ELF-1 (cell line): ENCODE measurements at places on chromosomes 7 and 10.

DNA sequence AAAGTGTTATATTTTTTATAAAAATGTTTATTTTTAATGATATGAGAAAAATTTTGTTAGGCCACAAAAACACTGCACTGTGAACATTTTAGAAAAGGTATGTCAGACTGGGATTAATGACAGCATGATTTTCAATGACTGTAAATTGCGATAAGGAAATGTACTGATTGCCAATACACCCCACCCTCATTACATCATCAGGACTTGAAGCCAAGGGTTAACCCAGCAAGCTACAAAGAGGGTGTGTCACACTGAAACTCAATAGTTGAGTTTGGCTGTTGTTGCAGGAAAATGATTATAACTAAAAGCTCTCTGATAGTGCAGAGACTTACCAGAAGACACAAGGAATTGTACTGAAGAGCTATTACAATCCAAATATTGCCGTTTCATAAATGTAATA, 64.8 kb upstream of the CAPZA2 start:
- DNase-seq = no peak

GRCh38 chr7:82623812-82624211, 180.2 kb upstream of the CACNA2D1 start:
- no peak for DNase-seq

GRCh38 chr7:105020926-105021325, 6.9 kb downstream of the KMT2E start:
- DNase-seq = no peak

DNA sequence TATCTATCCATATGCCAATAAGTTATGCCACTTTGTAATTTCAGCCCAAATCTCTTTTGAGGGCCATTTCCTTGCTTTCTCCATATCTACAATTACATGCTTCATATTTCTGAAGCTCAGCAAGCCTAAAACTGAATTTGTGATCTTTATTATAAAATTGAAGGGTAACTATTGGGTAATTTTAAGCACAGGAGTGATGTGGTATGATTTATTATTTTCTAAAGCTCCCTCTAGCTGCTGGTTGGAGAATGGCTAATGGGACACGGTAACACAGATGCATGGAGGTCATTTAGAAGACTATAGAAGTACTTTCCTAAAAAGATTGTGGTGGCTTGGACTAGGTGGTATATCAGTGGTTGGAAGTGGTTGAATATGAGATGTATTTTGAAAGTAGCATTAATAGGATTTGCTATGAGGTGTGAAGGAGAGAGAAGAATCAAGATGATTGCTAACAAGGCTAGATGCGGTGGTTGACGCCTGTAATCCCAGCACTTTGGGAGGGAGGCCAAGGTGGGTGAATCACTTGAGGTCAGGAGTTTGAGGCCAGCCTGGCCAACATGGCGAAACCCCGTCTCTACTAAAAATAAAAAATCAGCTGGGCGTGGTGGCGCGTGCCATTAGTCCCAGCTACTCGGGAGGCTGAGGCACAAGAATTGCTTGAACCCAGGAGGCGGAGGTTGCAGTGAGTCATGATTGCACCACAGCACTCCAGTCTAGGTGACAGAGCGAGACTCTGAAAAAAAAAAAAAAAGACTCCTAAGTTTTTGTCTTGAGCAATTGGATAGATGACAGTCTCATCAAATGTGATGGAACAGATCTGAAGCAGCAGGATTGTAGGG, 13.9 kb downstream of the KLHDC10 start:
- DNase-seq = no peak

DNA sequence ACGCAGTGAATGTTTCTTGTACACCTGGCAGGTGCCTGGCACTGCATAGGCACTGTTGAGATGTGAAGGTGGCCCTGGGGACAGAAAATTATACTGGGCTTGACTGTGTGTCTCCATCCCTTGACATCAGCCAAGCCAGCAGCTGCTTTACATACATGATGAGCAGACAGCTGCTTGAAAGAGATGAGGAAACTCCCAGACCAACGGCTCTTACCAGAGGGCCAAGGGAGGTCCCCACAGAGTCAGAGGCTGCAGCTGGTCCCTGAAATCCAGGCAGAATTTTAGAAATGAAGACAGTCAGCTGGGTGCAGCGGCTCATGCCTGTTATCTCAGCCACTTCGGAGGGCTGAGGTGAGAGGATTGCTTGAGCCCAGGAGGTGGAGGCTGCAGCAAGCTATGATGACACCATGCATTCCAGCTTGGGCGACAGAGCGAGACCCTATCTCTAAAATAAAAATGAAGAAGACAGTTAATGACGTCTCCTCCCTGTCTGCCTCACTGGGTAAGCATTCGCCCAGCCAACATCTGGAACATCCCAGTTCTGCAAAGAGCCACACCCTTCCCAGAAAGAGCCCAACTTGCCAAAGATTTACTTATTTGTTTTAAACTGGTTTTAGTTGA, 17.6 kb downstream of the LIMK1 start:
- DNase-seq = no peak

DNA sequence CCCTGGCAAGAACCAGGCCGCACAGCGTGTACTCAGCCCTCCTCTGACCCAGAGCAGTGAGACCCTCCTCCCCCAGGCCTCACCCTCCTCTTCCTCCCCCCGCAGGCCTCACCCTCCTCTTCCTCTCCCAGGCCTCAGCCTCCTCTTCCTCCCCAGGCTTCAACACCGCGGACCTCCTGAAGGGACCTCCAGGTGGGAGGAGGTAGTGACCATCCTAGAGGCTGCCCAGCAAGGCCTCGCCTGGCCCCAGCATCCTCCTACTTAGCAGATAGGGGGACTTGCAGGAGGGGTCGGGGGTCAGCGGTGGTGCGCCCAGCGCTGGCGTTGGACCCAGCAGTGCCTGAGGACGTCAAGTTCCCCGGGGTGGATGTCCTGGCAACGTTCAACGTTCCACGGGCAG, 270.8 kb downstream of the ELFN1 start:
- DNase-seq = no peak

- no peak for DNase-seq
These were observed 209.1 kb upstream of the CXCL12 start for GRCh38 chr10:44593952-44594351.

- no peak for DNase-seq
These were observed 7.0 kb downstream of the PSD start for GRCh38 chr10:102411341-102412255.

DNA sequence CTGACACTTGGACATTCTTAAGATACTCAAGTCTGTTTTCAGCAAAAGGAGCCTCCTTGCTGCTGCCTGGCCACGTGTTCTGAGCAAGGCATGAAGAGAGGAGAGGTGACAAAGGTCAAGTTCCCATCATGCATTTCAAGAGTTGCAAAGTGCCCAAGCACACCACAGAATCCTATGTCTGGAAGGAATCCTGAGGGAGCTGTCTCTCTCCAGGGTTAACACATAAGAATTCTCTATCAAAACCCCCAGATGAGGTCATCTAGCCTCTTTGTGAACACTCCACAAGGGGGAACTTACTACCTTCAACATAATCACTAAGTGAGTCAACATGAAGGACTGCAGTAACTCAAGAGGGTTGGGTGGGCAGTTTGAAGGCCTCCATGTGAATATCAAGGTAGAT, 155.5 kb downstream of the RNF216 start:
- DNase-seq = peak; percentile 40
